ENCODE measurements at places on chromosomes 2 and 18. TPM values are rescaled to one million over a fixed set of nuclear protein-coding genes. Genes with fewer than 3 reads are reported as not detected.

Gene DHRS9
- not detected for total RNA-seq

Gene RASGRP3
- 3.8 TPM for total RNA-seq

Gene CNGA3
- total RNA-seq = not detected

Gene NT5DC4
- not detected for total RNA-seq

Gene PRSS56
- total RNA-seq = not detected

Gene IRS1
- 8.6 TPM for total RNA-seq

Gene BBS5
- 2.0 TPM for total RNA-seq

Gene MOCOS
- 0.47 TPM for total RNA-seq

Gene C1QL2
- total RNA-seq = not detected

Gene TFPI
- 0.68 TPM for total RNA-seq

Gene DNER
- total RNA-seq = 0.15 TPM

Gene ITGB6
- total RNA-seq = 0.38 TPM

Gene ZC3H6
- total RNA-seq = 25.9 TPM

Gene TLX2
- not detected for total RNA-seq

Gene COL5A2
- 1.3 TPM for total RNA-seq

Gene MYO5B
- total RNA-seq = not detected

Gene ARMC9
- total RNA-seq = 0.88 TPM

Gene GAREM1
- 0.41 TPM for total RNA-seq

Gene MALL
- total RNA-seq = not detected

Gene SLC5A7
- not detected for total RNA-seq

Gene HOXD4
- total RNA-seq = not detected

Gene RIT2
- not detected for total RNA-seq

Gene OR6B2
- not detected for total RNA-seq

Gene SMIM21
- total RNA-seq = not detected

Gene DLX1
- total RNA-seq = not detected

Gene CREG2
- total RNA-seq = not detected

Gene SLC9A4
- total RNA-seq = not detected

Gene ITGA4
- total RNA-seq = 176 TPM

Gene PMS1
- 24.4 TPM for total RNA-seq

Gene LOXHD1
- 0.18 TPM for total RNA-seq

Gene KCTD1
- total RNA-seq = 3.3 TPM

Gene C2orf80
- not detected for total RNA-seq

Gene OSGEPL1
- 15.3 TPM for total RNA-seq

Gene GPBAR1
- 1.1 TPM for total RNA-seq

Gene SCN7A
- not detected for total RNA-seq

Gene GALM
- total RNA-seq = 14.3 TPM

Gene CAPN10
- 107 TPM for total RNA-seq

Gene SPR
- total RNA-seq = 0.35 TPM

Gene ZSCAN30
- 14.4 TPM for total RNA-seq

Data from T-cell (primary cell).